ENCODE measurements at places on chromosomes 11 and 22. TPM values are rescaled to one million over a fixed set of nuclear protein-coding genes. Genes with fewer than 3 reads are reported as not detected.

DGAT2 gene
- total RNA-seq = 2.4 TPM

MMP13 gene
- total RNA-seq = 0.12 TPM

P2RX6 gene
- total RNA-seq = 10.6 TPM

CD248 gene
- not detected for total RNA-seq

DNA sequence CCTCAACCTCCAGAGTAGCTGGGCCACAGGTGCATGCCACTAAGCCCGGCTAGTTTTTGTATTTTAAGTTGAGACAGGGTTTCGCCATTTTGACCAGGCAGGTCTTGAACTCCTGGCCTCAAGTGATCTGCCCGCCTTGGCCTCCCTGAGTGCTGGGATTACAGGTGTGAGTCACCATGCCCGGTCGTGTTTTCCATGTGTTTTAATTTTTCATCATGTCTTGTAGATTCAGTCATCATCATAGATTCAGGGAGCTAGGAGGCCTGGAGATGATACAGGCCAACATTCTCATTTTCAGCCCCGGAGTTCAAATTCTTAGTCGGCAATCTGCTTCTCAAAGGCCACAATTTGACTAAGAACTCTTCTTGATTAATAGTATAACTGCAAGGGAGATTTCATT lies 73.5 kb upstream of the GRAMD1B start:
- DNase-seq = no peak

DNA sequence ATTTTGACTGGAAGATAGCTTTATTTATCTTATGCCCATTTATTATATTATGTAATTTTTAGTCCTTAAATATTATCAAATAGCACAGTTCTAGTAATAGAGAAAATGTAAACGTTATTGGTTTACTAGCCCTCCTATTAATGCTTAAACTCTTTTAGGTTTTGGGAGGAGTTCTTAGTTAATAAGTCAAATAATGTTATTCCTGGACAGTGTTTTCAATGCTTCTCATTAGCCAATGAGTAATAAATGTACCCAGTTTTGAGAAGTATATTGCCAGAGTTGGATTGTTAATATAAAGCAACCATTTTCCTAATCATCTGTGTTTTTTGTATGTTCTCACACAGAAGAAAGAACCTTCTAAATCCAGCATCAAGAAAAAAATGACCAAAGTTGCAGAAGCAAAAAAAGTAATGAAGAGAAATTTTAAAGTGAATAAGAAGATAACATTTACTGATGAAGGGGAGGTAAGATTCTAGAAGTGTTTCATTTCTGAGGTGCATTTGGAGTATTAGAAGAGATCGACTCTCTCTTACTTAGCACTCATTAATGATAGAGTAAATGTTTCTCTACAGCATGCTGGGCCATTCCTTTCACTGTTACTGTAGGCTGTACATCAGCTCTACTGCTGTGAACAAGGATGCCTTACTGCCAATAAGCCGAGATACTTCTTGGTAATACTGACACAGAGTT lies 173.4 kb downstream of the DDX10 start:
- no peak for DNase-seq

GRCh38 chr22:43925433-43926348 lies 2.1 kb downstream of the PNPLA3 start:
- DNase-seq = peak; percentile 50

DNA sequence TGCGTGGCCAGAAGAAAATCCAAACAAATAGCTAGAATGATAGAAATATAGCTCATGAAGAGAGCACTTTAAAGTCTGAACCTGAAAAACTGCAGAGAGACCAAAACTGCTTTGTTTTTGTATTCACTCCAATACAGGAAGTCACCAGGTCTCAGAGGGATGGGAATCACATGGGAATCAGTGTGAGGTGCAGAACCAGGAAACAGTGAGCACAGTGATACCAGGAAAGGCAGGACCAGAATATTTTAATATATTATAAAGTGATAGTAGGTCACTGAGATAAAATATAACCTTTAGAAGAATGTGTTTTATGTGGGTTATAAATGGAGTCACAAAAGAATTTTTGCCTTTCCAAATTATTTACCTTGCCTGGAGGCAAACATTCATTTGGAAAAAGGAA lies 277.3 kb downstream of the CASP12 start:
- DNase-seq = no peak

- DNase-seq = no peak
Measured at GRCh38 chr11:3613998-3614741, 27.6 kb downstream of the ART5 start.

DNA sequence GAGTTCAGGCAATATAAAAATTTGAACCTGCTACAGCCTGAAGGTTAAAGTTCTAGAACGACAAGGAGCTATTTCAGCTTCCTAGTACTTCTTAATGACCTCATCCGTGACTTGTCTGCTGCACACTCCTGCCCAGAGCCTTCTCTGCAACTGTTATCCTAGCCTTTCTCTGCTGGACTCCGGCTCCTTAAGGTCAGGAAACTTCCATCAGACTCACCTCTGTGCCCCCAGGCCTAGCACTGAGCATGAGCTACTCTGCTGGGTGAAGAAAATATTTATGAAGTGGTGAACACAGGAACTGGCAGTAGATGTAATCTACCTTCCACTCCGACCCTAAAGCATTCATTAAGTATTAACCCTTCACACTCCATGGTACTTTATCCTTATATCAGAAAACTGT lies 18.4 kb downstream of the CSNK2A3 start:
- no peak for DNase-seq

DNA sequence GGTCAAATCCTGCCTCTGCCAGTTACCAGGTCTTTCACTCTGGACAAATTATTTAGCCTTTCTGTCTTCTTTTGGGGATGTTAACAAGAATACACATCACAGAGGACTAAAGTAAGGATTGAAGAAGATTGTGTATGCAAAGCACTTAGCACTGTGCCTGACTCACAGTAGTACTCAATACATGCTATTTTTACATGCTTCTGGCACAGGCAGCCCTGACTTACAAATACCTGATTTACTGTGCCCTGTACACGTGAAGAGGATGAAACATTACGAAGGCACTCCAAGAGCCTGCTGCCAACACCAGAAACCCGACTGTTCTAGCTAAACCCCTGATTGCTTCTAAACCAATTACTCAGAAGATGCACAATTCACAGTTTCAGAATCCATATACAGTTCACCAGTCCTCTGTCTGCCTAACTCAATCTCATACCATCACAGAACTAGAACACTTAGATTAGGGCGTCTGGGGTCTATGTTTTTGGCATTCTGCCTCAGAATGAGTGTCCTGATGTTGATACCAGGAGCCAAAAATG lies 300.9 kb upstream of the DDI1 start:
- no peak for DNase-seq

- no peak for DNase-seq
Measured at GRCh38 chr22:27262361-27262760, 539.2 kb downstream of the MN1 start.

DNA sequence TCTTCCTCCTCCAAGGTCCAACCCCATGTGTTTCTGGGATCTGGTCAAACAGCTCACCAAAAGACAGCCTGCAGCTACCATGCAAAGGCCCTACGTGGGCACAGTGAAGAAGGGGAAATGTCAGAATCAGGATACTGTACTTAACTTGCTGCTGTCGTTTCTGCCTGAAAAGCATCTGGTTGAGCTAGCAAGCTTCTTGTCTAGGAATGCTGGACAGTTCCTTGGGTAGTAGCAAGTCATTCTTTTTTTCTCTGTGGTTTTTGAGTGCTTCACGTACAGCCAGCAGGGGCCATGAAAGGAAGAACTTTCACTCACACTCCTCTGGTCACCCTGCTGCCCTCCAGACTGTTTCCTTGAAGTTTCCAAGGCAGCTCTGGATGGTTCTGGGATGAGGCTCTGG lies 24.7 kb downstream of the RCOR2 start:
- DNase-seq = peak; percentile 24

DNA sequence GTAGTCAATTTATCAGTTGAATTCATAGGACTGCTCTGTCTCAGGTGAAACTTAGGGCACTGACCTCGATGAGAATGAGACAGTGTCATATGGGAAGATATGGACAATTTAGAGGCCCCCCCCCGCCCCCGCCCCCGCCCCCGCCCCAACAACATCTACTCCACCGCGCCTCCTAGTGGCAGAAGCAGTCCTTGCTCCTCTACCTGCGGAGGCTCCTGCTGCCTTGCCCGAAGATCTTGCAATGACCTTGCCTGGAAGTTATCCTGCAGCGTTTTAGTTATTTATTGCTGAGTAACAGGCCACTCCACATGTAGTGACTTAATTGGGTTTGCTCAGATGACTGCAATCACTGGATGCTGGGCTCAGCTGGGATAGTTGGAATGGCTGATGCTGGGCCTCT lies 15.2 kb downstream of the SERPINH1 start:
- no peak for DNase-seq

GRCh38 chr22:45688600-45689080 lies 17.0 kb downstream of the ATXN10 start:
- peak; percentile 93 for DNase-seq

DNA sequence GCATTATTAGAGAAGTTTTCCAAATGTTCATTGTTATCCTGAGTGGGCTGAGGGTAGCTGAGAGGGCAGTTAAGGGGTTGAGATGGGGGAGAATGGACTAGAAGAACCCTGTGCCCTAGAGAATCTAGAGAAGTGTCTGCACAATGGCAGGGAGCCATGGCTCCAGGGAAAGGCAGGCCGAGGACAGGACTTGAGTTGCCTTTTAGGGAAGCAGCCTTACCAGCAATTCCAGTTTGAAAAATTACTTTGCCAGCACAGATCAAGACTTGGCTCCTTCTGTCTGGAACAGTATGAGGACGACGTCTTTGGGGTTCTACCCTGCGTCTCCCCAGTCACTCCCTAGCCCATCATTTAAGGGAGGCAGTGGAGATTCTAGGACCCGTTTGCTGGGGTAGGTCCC lies 25.7 kb upstream of the MICAL3 start:
- DNase-seq = no peak

DNA sequence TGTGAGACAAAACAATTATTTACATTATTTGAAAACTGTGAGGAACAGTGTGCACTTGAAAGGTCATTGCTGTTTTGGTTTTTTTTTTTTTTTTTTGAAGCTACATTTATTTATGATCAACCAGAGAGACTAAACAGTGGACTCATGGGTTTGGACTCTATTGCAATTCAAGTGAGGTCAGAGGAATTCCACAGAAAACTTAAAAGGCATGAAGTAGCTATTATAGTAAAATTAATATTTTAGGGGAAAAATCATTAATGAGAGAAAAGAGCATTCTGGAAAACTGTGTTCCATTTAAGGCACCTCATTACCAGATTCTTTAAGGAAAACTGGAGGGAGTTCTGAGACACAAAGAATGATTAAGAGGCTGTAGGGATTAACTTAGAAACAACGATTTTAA lies 102.8 kb downstream of the WNT11 start:
- no peak for DNase-seq

GRCh38 chr11:46658259-46658658 lies 40.9 kb downstream of the ATG13 start:
- DNase-seq = peak; percentile 13

DNA sequence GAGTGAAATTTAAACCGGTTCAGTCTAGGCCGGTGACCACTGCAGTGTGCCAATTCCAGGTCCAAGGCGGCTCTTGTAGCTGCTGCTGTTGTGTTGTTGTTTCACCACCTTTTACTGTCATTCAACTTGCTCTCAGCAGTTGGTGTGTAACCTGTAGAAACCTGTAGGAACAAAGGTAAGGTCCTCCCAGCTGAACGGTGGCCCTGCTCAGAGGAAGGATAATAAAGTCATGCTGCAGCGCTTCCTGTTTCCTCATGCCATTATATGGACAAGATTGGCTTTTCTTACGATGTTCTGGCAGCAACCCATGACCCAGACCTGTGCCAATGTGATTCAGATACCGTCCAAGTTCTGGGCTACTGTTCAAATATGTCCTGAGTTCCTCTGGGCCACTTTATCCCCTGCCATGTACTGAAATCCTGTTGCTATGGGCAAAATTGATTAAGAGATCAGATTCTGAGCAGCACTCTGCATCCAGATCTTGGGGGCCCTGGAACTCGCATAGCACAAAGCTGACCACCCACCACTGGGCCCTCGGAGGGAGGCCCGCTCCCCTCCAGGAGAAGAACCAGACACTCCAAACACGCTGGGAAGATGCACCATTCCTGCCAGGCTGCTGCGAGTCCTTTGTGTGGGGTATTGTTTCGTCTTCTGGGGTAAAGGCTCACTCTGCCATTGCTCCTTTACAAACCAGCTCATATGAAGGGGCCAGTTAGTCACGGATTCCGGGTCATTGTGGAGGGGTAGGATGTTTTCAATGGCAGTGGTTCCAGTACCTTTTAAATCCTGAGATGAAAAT lies 13.2 kb downstream of the FAM181B start:
- DNase-seq = no peak
